ENCODE measurements at places on chromosomes 12 and 14.

DNA sequence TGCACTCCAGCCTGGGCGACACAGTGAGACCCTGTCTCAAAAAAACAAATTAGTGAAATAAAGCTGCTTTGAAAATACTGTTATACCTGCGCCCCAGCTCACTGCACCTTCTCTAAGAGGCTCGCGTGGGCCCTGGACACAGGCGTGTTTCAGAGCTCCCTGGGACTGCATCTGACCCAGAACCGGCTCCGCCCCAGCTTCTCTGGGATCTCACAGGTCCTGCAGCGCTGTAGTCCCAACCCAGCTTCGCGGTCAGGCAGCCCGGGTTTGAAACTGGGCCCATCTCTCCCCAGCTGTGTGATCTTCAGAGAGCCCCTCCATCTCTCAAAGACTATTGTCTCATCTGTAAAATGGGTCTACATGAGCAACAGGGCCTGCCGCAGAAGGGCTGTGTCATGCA is 7.5 kb downstream of the RIMBP2 start:
- DNase-seq: no peak

DNA sequence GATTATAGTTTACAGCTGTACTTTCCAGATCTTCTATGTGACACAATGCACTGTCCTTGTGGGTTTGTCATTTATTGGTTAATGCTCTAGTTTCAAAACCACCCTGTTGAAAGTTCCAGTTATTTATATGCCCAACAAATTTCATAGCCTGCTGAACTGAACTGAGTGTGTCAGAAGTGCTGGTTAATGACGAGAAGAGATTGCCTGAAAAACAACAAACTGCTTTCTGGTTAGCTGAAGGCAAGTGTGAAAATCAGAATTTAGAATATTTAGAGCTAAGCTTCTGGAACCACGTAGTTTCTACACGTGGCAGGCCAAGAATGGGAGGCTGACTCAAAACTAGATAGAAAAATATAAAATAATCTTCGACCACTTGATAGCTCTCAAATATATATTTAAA is 19.1 kb upstream of the RIN3 start:
- no peak for DNase-seq

GRCh38 chr12:6826734-6827436 is 1.3 kb upstream of the P3H3 start:
- no peak for DNase-seq

DNA sequence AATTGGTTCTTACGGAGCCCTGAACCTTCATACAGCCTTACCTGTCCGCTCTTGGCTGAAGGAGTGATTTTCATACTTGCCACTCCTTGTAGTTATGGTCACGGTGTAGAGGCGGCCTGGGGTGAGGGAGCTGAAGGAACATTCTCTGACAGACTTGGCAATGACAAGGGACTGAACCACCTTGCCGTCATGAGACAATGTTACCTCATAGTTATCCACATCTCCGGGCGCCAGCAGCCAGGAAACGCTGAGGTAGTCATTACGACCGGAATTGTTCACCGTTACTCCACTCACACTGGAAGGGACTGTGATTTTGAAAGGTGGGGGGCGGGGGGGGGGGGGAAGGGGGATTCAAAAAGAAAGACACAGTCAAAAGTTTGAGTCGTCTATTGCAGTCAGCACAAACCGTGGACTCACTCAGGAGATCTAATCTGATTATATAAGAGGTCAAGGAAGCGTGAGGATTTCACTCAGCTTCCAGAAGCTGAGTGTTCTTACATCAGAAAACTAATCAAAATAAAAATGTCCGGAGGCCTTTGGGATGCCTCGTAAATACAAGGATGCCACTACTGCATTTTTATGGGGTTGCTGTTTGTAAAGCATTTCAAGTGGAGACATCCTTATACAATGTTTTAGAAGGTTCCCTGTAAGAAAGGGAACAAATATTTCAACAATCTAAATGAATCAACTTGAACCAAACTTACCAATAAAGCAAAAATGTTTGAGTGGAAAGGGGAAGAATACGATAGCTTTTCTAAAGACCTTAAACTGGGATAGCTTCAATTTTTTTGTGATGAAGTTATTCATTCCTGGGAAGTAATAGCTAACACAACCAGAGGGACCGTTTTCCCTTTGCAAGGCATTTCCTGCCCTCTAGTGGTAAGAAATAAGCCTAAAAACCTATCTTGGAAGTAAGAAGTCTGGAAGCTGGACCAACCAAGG is 60.6 kb downstream of the PTPRB start:
- DNase-seq: peak; percentile 92

GRCh38 chr12:24191117-24191516 is 241.6 kb upstream of the SOX5 start:
- DNase-seq: no peak

GRCh38 chr14:37452323-37452722 is 142.7 kb downstream of the FOXA1 start:
- no peak for DNase-seq

GRCh38 chr14:75042035-75042434 is 9.2 kb downstream of the MLH3 start:
- no peak for DNase-seq

- DNase-seq: peak; percentile 92
These were observed 211.3 kb upstream of the KRR1 start for GRCh38 chr12:75722714-75723200.

DNA sequence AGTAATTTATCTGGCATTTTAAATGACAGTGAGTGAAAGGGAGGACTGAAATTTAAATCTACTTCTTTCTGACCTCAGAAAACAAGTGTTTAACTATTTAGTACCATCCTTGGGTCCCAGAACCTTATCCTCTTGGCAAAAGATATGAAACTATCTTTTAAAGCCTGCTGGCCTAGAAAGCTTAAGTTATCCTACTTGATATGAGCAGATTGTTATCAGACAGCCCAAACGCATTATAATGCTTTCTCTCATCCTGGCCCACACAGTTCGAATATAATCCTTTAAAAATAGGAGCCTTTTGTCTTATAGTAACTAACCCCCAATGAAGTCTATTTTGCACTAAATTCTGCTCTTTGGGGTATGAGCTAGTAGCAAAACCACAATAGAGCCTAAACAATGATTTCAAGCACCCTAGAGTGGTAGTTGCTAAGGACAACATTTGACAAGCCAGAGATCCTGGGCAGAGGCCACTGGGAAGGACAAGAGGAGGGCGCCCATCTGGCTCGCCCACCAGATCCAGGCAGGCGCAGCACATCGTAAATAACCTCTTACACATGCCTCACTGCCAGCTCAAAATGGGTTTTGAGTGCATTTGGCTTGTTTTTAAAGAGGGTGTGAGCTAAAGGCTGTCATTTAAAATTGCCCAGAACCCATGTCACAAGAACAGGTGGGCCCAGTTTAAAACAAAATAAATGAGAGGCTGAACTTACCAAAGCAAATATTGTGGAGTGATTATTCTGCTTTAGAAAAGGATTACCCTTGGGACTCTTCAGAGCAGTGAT is 37.7 kb upstream of the CRY1 start:
- no peak for DNase-seq

DNA sequence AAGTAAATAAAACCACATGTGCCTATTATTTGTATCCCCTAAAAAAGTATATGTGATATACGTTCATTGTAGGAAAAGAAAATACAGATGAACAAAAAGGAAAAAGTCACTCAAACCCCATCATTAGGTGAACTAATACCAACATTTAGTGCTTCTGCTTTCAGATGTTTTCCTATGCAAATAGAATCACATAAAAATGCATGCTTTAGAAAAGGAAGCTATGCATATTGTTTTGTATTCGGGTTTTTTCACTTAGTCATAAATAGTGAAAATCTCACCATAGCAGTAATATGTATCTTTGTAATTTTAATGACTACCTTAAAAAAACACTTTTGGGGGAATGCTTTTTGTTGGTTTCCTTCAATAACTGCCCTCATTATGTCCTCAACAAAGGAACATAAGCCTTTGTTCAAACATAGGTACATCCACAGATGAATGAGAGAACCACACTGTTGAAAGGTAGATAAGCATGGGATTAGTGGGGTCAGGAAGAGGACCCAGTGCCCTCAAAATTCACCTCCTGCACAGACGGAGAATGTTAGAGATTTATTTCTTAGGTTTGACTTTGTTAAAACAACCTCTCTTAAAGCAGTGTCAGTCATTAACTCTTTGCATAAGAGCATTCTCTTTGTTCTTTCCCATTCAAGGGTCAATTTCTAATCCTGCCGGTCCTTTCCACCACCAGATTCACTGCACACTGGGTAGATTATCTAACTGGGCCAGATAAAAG is 6.5 kb downstream of the AMDHD1 start:
- no peak for DNase-seq

GRCh38 chr12:93015871-93016751 is 87.0 kb upstream of the EEA1 start:
- peak; percentile 48 for DNase-seq

DNA sequence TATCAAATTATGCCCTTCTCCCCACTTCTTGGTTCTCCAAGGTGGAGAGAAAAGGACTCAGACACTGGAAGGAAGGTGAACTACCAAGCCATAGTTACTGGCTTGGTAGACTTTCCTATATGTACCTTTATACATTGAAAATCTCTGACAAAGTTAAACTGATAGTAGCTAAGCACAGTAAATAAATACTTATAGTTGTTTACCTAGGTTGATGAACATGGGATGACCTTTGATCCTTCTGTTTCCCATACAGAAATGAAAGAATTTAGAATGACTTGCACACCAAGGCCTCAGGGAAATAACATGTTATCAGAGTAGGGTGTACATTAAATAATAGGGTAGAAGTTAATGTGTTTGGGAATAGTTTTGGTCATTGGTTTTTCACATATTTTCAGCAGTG is 6.7 kb downstream of the ARHGAP5 start:
- no peak for DNase-seq

DNA sequence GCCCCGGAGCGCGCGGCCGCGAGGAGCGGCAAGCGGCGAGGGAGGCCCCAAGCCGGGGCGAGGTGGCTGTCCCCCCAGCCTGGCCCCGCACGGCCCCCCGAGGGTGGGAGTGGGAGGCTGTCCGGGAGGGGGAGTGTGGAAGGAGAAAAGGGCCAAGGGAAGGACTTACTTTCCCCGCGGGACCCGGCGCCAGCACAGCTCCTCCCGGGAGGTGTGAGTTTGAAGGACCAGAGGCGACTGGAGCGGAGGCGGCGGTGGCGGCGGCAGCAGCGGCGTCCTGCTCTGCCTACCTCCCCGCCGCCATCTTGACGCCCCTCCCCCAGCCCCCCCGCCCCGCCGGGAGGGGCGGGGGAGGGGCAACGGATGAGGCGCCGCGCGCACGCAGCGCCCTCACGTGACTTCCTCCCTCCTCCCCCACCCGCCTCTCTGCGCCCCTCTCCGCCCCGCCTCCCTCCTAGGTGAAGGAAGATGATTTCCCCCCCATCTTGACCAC is at the start of gene SBNO1:
Gene SBNO1, minus strand, starts transcription at position 316 of the 493 bp plus-strand sequence. CDS start 14,406 bp downstream, outside the sequence.
- DNase-seq: peak; percentile 92

GRCh38 chr14:50333014-50333509 is 20.9 kb downstream of the DMAC2L start:
- DNase-seq: peak; percentile 89
